HT-29 (cell line): ENCODE measurements at places on chromosomes 7 and 10. TPM values are rescaled to one million over a fixed set of nuclear protein-coding genes. Genes with fewer than 3 reads are reported as not detected.

- peak; percentile 66 for DNase-seq
Measured at GRCh38 chr7:26167303-26167934, 15.4 kb downstream of the NFE2L3 start.

The FAM25G gene
- not detected in 2 replicates for total RNA-seq

DNA sequence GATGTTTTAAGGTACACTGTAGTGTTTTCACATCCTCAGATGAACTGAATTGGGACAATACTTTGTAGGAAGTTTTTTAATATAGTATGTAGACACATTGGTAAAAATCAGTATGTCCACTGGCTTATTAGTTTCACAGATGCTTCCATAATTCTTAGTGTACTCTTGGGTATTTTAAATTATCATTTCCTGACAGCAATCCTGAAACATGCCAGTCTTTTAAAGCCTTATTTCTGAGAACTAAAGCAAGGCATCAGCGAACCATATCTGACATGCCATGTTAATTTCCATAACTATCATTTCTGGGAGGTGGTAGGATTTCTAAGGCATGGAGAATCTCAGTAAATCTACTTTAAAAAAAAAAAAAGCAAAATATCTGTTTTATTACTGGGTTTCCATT lies 266.4 kb downstream of the ADK start:
- DNase-seq = no peak

DNA sequence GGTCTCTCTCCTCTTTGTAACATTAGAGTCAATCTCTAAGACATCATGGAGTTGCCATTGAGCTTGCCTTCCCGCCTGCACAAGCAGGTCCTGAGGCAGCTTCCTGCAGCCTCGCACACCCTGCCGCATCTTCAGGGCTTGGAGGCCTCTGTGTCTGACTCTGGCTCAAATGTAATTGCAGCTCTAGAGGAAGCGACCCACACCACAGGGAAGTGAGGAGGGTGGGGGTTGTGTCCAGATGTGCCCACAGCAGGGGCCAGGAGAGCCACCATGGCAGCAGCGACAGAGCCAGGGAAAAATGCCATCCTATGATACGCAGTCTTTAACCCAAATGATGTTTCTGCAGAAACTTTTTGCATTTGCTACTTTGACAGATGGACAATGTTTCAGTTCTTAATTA lies 216.0 kb upstream of the ZNF32 start:
- no peak for DNase-seq

The TMEM196 gene
- total RNA-seq = not detected in 2 replicates

The BTBD16 gene
- 4.0 and 4.7 TPM in 2 replicates for total RNA-seq

The OPALIN gene
- not detected in 2 replicates for total RNA-seq

- DNase-seq = peak; percentile 89
Measured at GRCh38 chr7:50068850-50069551, 24.0 kb downstream of the ZPBP start.

GRCh38 chr7:96547371-96547811 lies 162.3 kb downstream of the SEM1 start:
- no peak for DNase-seq
